ENCODE measurements at places on chromosomes 3 and 15. TPM values are rescaled to one million over a fixed set of nuclear protein-coding genes. Genes with fewer than 3 reads are reported as not detected.
A peak's percentile ranks its signal among the peaks of the same experiment; 100 is the strongest.

GRCh38 chr3:63656786-63657185 lies 4.3 kb downstream of the SNTN start:
- DNase-seq = no peak
- no peak overlapping the region for H3K4me3 ChIP-seq
- H3K4me1 ChIP-seq = no peaks in the 10 kb centered on the region
- H3K27ac ChIP-seq = no peak overlapping the region

DNA sequence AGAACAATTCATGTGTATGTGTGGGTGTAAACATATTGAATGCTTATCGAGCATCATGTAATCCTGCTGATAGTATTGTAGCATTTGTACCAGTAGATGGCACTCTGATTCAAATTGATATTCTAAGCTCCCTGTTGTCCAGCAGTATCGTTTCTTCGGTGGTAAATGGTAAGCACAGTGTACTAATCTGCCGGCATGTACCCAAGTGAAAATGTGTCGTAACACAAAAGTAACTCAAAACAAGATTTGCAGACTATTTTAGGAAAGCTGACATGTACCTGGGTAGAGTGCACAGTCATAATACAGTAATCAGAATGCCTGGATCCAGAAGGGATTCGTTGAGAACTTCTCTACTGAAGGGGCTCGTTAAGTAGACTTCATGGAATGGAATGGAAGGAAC lies 31.7 kb upstream of the MNS1 start:
- H3K36me3 ChIP-seq = no peaks in the 10 kb centered on the region
- H3K4me1 ChIP-seq = no peaks in the 10 kb centered on the region
- H3K27me3 ChIP-seq = no peaks in the 10 kb centered on the region
- DNase-seq = no peak
- H3K4me3 ChIP-seq = no peak overlapping the region

The LYZL4 gene
- total RNA-seq = not detected

- H3K27me3 ChIP-seq = no peaks in the 10 kb centered on the region
- no peak overlapping the region for H3K4me3 ChIP-seq
- peak overlapping the region; percentile 56 for H3K27ac ChIP-seq
These were observed 76.5 kb downstream of the STAC start for GRCh38 chr3:36456784-36457183.

- H3K4me1 ChIP-seq = no peaks in the 10 kb centered on the region
- H3K36me3 ChIP-seq = no peaks in the 10 kb centered on the region
- H3K4me3 ChIP-seq = no peak overlapping the region
- H3K27me3 ChIP-seq = no peaks in the 10 kb centered on the region
- no peak for DNase-seq
These were observed 69.2 kb upstream of the CSTA start for GRCh38 chr3:122255757-122256439.

DNA sequence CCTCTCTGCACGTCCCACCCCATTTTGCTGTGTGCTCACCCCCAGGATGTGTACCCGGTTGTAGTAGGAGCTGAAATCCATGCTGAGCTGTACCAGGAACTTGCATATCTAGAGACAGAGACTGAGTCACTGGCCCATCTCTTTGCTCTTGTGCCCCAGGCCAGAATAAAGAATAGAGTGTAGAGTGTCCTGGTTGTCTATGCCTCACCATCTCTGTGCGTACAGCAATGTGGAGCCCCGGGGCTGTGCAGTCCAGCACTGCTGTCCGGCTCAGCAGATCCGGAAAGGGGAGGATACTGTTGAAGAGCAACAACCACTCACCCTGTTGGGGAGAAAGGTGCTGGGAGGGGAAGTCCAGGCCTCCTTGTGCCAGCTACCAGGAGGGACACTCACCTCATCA lies 2.6 kb downstream of the DALRD3 start:
- H3K4me1 ChIP-seq = no peaks in the 10 kb centered on the region
- H3K4me3 ChIP-seq = no peak overlapping the region
- DNase-seq = no peak

GRCh38 chr15:29693225-29693624 lies 129.0 kb downstream of the TJP1 start:
- no peak overlapping the region for H3K27ac ChIP-seq
- H3K4me3 ChIP-seq = no peak overlapping the region
- no peak for DNase-seq
- no peaks in the 10 kb centered on the region for H3K4me1 ChIP-seq

GRCh38 chr3:94643400-94643799 lies 580.5 kb downstream of the NSUN3 start:
- no peaks in the 10 kb centered on the region for H3K36me3 ChIP-seq
- no peaks in the 10 kb centered on the region for H3K27me3 ChIP-seq
- no peak for DNase-seq

DNA sequence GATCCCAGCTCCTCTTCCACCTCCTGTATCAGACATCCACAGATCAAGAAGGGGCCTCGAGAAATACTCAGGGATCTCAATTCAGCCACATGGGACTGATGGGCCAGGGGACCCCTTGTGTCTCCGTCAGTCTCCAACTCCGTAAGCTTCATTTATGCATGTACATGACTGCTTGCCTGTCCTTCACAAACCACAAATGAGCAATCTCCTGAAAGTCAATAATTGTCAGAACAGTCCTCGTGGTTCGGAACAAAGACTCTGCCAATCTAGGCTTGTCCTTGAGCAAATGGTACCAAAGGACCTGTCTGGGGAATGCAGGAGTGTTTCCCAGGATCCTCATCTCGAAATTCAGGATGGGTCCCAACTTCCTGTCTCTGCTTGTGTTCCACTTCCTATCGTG lies 20.8 kb downstream of the SLC12A8 start:
- no peak overlapping the region for H3K27ac ChIP-seq
- H3K36me3 ChIP-seq = no peaks in the 10 kb centered on the region
- no peak overlapping the region for H3K4me3 ChIP-seq
- H3K4me1 ChIP-seq = no peaks in the 10 kb centered on the region
- no peak for DNase-seq

DNA sequence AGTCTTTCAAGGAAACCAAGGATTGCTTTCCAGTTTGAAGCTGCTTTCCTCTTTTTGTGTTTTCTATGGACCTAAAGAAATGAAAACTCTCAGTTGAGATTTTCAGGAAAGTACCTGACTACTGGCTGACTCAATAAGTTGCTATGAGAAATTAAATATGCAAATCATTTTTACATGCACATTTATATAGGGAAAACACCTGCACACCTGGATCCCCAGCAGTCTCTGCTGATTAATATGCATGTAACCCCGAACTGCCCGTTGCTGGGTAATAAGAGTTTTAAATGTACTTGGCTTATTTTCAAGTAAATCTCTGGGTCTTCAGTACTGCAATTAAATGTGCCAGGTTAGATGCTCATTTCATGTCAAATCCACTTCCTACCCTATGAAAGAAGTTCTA lies 77.2 kb downstream of the KBTBD8 start:
- H3K36me3 ChIP-seq = no peaks in the 10 kb centered on the region
- no peak for DNase-seq
- H3K27ac ChIP-seq = no peak overlapping the region
- H3K4me3 ChIP-seq = no peak overlapping the region
- H3K27me3 ChIP-seq = no peaks in the 10 kb centered on the region

- H3K4me1 ChIP-seq = no peaks in the 10 kb centered on the region
- no peak for DNase-seq
- no peaks in the 10 kb centered on the region for H3K36me3 ChIP-seq
- no peak overlapping the region for H3K4me3 ChIP-seq
These were observed 91.0 kb downstream of the XXYLT1 start for GRCh38 chr3:195179776-195180489.

The TBC1D23 gene
- 59.3 TPM for total RNA-seq

DNA sequence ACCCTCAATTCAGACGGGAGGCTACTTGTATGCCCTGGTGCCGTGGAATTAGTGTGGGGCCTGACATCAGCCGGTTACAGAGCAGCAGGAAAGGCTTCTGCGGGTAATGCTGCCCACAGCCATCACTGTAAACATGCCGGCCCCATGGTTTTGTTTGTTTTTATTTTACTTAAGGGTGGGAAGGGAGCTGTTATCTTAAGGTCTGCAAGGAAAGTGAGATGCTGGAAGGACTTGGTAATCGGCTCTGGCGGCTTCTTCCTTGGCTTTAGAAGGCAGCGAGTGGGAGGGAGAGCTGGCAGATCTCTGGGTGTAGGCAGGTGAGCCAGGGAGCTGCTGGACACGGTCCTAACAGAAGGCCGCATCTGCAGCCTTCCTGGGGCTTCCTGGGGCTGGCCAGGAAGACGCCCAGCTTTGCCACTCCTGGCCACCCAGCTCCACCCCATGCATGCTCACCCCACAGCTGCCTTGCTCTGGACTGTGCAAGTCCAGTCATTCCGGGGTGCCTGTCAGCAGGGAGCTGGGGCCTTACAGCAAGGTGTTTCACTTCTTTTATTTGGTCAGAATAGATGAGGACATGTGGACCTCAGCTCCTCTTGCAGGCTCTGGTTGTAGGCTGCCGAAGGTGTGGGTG lies 54.1 kb upstream of the FURIN start:
- H3K27ac ChIP-seq = no peak overlapping the region
- H3K4me3 ChIP-seq = no peak overlapping the region
- no peaks in the 10 kb centered on the region for H3K4me1 ChIP-seq
- DNase-seq = no peak

Measured in aorta (tissue), 5 donors.